Activated CD4-positive, alpha-beta T cell treated with anti-CD3 and anti-CD28 coated beads, Interleukin-2, amount 50 U/mL, for 24 hours (primary cell): ENCODE measurements at places on chromosomes 5 and 9.

DNA sequence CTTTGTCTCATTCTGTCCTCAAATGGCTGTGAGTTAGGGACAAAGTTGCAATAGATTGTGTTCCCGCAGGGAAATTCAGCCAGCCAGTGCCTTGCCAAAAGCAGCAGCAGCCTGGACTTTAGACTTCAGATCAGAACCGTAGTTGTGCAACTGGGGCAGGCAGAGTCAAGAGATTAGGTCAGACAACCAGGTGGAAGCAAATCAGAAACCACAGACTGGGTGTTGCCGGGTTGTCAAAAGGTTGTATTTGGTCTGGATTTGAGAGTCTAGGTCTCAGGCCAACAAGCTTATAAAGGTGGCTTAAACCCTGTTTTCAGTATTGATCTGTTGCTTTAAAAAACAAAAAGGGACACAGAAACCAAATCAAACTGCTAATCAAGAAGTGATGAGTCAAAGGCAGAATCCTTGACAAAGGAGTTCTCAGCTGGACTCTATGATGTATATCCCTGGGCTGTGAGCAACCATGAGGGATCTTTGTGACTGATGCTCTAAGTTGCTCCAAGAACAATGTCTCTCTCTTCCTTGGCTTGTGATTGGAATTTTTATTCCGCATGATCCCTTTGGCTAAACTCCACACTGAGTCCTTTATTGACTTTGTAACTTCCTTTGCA, 20.9 kb downstream of the RFK start:
- no peak for DNase-seq

GRCh38 chr5:62142351-62142750, 163.7 kb upstream of the KIF2A start:
- DNase-seq: no peak

DNA sequence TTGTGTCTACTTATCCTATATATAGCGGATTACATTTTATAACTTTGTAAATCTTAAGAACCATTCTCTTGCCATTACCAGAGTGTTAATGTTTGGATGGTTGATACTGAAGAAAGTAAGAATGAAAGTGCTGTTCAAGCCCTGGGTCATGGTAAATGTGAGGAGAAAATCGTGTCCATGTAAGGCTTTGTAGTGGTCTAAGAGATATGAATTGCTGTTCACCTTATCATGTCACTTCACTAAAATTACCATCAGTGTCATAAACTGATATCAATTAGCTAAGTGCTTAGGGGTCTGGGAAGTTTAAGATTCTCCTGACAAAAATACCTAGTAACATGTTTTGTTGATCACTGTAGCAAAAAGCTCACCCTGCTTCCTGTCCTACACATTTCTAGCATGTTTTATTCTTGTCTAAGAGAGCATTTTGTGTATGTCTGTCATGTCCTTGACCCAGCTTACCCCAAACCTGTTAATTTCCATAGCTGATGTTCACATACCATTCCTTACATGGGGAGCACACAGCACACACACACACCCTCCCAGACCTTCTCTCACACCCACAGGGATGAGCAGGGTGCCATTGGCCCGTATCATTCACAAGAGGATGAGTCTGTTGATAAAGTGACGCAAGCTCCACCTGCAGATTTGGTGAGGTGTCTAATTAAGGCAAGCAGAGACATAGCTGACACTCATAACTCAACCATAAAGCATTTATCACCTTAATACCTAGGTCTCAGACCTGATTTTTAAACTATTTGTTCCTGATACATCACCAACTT, 125.1 kb upstream of the PAM start:
- DNase-seq: no peak

- DNase-seq: no peak
Observed at GRCh38 chr9:97840521-97840920, 12.5 kb upstream of the FOXE1 start.

GRCh38 chr9:13205824-13206223, 73.7 kb downstream of the MPDZ start:
- no peak for DNase-seq

GRCh38 chr5:124025306-124025845, 513.4 kb downstream of the CSNK1G3 start:
- no peak for DNase-seq

- no peak for DNase-seq
Observed at GRCh38 chr5:149071756-149072155, 8.9 kb upstream of the SH3TC2 start.

DNA sequence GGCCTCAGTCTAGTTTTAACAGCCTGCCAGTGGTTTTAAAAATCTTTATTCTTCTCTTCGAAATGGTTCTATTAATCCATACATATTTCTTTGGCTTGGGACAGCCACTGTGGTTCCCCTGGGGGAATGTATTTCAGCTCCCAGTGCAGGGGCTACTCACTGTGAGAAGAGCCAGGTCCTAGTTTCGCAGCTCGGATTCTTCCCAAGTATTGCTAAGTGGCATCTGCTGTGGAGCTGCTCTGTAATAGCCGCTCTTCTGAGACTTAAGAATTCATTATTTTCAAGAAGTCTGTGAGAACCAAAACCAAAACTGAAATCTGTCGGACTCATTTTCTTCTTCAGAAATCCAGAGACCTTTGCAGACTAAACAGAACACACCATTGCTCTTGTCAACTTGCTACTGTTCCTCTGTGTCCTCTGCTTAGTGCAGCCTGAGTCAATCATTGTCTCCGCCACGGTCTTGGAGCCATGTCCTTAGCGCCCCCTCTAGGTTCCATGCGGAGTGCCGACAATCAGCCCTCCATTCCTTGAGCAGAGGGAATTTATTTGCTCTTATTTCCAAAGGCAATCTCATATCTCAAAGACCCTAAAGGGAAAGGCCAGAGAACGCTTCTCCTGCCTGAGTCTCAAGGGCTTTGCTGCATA, 478.2 kb downstream of the SPATA31D1 start:
- no peak for DNase-seq

DNA sequence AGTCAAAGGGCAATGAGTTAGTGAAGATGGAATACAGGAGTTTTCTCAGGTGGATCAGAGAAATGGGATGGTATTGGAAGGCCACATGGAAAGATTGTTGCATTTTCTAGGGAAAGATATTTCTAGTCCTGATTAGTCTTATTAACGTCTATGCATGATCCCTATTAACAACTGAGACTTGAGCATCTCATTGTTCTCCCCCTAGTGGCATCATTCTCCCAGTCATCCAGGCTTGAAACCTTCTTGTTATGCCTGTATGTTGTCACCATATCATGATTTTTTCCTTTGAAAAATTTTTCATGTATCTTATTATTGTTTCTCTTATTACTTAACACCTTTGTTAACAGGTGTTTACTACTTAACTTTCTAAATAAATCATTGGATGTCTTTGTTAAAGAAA, 34.4 kb downstream of the KIF2A start:
- DNase-seq: no peak

- no peak for DNase-seq
Observed at GRCh38 chr9:91603932-91604331, 180.3 kb upstream of the NFIL3 start.

GRCh38 chr9:2018162-2018643, 3.1 kb downstream of the SMARCA2 start:
- DNase-seq: no peak

GRCh38 chr5:144141585-144141984, 28.9 kb downstream of the YIPF5 start:
- DNase-seq: no peak

DNA sequence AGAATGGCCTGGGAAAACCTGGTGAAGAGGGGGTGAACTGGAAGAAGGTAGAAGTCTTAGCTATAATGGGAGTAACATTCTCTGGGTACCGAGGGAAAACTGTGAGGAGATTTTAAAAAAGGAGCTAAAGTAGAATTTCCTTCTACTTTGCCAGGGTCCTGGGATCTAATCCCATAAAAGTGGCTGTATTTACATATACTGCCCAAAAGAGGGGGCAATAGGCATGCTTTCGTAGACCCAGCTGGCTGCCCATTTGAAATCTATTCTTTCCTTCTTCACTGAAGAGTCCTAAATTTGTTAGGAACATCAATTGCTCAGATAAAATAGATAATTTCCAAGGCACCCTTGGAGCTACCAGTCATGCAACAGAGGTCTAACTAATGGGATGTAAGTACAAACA, 159.2 kb downstream of the CDC42SE2 start:
- no peak for DNase-seq

- no peak for DNase-seq
Observed at GRCh38 chr5:159884917-159885620, 31.2 kb upstream of the ADRA1B start.

- no peak for DNase-seq
Observed at GRCh38 chr5:64161420-64161819, 4.2 kb upstream of the RNF180 start.

- DNase-seq: no peak
Observed at GRCh38 chr9:107180206-107180605, 102.9 kb upstream of the RAD23B start.

DNA sequence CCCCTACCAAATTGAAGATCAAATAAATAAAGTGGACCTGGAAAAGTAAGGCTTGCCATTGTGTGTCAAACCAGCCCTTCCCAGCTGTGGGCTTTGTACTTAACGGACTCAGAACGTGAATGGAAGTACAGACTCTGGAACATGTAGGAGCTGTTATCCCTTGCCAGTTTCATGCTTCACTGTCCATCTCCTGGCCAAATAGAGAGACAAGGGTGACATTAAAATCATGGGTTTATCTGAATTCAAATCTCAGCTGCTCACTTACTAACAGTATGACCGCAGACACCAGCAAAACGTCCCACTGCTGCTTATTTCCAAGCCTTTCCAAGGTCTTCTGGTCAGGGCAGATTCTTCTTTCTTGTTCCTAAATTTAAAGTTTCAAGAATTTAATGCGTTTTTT, 52.2 kb downstream of the EXOSC2 start:
- DNase-seq: no peak

- DNase-seq: no peak
Observed at GRCh38 chr9:89340332-89340731, 22.0 kb downstream of the SECISBP2 start.

DNA sequence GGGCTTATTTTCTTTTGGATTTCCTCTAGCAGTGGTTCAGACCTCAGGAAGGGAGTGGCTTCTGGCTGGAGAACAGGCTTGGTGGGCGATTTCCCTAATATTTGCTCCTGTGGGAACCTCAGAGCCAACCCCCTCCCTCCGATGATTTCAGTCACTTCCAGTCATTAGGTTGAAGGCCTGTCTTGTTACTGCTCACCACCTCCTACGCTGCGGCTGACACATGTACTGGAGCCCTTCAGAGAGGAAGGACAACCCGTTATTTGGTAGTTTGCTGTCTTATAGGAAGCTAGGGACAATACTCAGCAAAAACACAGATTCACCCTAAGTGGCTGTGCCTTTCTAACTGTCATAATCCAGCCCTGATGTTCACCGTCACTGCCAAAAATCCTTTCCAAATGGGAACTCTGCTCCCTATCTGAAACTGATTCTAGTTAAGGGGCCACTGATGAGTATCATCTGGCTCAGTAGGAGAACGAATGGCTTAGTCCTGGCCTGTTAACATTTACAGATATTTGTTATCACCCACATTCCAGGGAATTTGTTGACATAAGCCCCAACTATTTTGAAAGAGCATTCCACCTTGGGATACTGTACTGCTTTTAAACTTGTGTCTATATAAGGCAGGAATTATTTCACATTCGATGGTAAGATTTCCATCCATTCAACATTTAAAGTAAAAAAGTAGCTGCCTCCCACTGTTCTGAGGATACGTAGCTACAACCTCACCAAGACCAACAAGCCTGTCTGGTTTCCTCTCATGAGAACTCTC, 29.3 kb upstream of the ANKH start:
- DNase-seq: no peak

DNA sequence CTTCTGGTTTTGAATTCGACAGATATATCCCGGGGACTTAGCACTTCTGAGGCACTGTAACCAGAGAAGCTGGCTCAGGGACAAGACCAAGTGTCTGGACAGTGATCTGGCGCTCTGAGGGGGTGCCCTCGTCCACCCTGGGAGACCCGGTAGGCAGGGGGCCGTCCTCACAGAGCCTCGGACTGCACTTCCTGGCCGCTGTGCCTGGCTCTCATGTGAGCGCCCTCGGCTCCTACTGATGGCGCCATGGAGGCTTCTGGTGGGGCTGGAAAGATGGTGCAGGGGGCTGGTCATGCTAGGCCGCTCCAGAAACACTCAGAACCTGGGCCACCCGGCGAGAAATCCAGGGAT, 18.8 kb upstream of the SLC6A3 start:
- no peak for DNase-seq

DNA sequence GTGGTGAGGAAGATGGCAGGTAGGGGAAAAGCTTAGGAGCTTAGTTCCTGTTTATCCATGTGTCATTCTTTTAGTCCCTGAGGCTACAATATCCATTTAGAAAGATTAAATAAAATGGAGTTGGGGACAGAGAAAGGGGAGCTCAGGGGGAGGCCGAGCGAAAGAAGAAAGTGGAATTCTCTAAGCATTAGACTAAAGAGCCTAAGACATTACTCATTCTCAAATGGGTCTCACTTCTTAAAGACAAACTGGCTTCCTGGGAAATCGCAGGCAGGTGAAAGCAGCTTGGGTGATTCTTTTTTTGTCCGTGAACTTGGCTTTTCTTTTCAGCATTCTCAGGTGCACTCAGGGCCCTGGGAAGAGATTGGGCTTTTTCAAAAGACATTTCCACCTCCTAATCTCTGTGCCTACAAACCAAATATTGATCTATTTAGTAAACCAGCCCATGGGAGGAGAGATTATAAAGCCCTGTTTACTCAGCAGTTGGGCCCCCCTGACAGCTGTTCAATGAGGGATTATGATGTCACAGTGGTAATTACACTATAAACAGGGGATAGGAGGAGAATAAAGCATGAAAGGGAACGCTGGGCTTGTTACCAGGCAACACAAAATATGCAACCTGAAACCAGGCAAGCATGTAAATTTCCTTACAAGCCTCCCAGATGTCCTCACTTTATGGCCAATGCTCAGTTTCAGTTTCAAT, 584.0 kb downstream of the ACTL7B start:
- DNase-seq: no peak

DNA sequence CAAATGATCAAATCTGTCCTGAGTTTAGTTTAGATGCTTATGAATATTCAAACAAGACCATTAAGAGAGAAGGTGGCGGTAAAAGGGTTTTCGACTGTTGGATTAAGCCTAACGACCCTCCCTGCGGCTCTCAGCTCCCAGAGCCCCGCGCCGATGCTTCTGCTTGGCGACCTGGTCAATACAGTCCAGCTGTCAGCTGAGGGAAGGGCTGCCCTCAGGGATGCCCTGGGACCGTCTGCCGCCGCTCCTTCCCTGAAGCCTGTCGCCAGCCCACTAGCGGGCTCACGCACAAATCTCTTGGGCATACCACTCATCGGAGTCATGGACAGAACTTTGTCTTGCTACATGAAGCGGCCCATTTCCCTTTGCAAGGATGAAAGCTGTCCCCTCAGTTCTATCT, 136.6 kb upstream of the RAPGEF1 start:
- no peak for DNase-seq

DNA sequence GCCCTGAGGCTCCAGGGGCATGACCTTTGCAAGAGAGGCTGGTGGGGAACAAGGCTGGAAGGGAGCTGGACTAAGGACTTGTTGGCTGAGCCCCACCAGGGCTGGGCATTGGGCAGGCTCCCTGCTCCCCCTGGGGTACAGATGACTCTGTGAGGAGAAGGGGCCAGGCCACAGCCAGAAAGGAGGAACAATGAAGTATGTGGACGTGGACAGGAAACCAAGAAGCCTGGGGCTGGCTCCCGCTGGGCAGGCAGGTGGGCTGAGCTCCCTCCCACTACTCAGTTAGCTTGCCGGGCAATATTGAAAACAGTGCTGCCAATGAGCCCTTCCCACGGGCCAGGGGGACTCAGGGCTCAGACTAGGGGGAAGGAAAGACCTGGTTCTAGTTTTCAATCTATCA, 66.1 kb upstream of the SPTLC1 start:
- DNase-seq: no peak
